Fibroblast of gingiva (primary cell): ENCODE measurements at places on chromosomes 5 and 9.

DNA sequence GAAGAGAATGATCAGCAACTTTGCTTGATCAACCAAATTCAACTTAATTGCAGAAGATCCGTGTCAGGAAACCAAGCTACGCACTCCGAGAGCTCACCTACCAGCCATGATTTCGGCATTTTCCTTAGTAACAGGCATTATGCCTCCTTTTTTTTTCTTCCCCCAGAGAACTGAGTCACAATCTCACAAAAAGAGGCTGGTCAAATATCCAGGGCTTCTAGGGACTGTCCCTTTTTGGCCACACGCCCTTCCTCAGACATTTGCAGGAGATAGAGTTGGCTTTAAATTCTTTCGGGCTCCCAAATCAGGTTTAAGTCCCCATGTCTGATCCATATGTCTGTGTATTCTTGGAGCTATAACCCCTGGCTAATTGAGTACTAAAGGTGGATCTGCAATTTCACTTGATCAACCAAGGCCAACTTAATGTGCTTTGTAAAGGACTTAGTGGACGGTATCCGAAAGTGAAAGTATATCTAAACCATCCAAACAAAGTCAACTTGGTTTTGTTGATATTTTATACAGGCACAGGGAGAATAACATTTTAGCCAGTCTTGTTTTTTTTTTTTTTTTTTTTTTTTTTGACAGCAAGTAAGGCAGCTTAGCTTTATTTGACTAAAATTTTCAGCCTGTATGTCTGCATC lies 100.8 kb upstream of the TBCA start:
- no peak for DNase-seq

DNA sequence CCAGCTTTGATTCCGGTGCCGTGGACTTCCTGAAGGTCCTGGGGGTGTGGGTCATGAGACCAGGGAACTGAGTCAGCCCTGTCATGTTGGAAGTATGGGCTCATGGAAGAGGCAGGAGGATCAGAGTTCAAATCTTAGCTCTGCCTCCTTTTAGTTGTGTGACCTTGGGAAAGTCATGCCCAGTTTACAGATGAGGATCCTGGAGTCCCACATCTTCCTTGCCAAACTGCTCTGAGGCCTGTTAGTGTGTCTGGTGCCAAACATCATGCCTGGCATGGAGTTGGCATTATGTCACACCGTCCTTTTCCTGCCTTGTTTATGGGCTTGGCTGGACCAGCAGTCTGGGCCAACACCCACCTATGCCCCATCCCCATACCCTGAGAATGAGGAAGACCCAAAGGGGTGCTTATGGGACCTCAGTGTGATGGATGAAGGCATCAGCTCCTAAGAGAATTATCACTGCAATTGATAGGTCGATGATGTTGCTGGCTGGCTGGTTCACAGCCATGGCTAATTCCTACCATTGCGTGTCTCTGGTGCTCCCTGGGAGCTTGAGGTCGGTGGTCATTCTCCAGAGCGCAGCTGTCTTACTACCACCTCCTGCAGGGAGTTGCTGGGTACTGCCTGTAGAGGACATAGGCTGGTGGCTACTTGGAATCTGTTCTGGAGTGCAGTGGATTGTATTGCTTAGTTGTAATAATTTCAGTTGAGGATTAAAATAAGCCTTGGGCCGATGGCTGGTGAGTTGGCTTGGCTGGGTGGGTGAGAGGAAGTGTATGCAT lies 140.5 kb upstream of the PITX1 start:
- no peak for DNase-seq

GRCh38 chr9:77810637-77811119 lies 162.6 kb upstream of the GNA14 start:
- DNase-seq: no peak

GRCh38 chr5:138870611-138871010 lies 4.5 kb downstream of the LRRTM2 start:
- DNase-seq: no peak

- peak; percentile 96 for DNase-seq
Observed at GRCh38 chr9:105205787-105206495, 38.5 kb upstream of the SLC44A1 start.

DNA sequence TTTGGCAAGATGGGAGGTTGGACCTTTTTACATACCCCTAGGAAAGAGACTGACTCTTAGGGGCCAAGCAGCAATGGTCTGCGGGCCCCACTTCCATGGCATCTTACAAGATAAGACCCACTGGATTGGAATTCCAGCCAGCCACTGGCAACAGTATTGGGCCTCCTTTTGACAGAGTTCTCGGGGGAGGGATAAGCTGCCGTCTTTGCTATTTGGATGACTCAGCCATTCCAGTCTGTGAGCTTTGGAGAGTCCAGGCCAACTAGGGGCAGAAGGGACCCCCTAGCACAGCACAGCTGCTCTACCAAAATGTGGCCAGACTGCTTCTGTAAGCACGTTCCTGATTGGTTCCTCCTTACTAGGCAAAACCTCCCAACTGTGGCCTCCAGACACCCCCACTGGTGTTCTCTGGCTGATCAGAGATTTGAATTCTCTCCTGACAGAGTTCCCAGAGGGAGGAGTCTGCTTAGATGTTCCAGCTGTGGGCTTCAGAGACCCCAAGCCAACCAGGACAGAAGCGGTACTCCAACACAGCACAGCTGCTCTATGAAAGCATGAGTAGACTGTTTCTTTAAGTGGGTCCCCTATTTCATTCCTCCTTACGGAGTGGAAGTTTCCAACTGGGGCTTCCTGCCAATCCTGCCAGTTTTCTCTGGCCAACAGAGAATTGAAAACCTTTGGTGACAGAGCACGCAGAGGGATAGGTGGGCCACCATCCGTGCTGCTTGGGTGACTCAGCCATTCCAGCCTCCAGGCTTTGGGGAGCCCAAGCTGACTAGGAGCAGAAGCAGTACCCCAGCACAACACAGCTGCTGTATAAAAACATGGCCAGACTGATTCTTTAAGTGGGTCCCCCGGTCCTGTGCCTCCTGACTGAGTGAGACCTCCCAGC lies 672.1 kb upstream of the RIOK2 start:
- DNase-seq: peak; percentile 3

DNA sequence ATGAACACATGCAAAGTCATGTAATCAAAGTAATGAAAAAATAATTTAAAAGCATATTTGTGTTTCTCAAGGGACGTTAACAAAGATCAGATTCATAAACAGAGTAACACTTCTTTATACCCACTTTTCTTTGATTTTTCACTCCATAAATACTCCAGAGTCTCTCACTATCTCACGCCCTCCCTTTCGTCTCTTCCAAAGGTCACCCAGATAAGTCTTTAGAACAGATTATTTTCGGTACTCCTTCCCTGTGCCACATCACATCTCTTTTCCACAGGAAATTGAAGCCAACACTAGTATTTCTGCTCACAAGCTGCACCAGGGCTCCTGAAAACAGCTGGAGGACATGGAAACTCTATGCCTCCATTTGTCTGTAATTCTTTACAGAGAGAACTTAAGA lies 15.4 kb upstream of the ALDOB start:
- DNase-seq: no peak

GRCh38 chr9:98516897-98517503 lies 191.7 kb downstream of the GABBR2 start:
- no peak for DNase-seq

- DNase-seq: no peak
Observed at GRCh38 chr5:89756955-89757354, 652.6 kb downstream of the CETN3 start.

DNA sequence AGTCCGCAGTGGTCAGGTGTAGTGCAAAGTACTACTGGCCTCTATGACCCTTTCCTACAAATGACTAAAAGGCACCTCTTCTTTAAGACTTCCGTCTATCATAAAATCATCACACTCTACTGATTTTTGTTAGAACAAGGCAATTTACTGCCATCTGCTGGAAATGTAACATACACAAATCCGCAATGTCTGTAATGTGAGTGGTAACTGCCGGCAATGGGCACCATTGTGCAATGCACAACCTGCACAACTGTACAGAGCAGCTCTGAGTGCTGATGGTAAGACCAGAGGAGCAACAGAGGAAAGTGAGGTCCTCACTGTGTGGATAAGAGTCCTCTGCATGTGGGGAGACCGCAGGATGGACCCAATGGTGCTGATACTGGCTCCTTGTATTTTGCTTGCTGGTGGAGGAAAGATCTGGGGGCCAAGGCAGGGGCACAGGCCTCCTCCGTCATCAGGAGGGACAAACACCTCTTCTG lies 103.7 kb downstream of the ATPSCKMT start:
- DNase-seq: peak; percentile 62

GRCh38 chr5:29950416-29951145 lies 1242.9 kb upstream of the CDH6 start:
- no peak for DNase-seq

GRCh38 chr9:108687006-108687987 lies 168.5 kb downstream of the ACTL7B start:
- DNase-seq: no peak

- no peak for DNase-seq
Observed at GRCh38 chr9:121604242-121604641, 47.2 kb upstream of the DAB2IP start.

GRCh38 chr9:132768932-132769905 lies 99.0 kb downstream of the GTF3C4 start:
- DNase-seq: peak; percentile 58

- DNase-seq: no peak
Observed at GRCh38 chr5:86542532-86542931, 75.2 kb upstream of the COX7C start.

DNA sequence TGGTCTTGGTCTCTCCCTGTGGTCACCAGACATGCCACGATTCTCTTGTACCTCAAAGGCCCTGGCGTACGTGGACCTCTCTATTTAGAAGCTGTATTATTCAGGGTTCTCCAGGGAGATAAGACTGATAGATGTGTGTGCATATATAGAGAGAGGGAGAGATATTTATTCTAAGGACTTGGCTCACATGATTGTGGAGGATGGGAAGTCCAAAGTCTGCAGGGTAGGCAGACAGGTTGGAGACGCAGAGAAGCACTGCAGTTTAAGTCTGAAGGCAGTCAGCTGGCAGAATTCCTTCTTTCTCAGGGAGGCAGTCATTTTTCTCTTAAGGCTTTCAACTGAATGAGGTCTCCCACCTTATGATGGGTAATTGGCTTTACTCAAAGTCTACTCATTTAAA lies 16.3 kb downstream of the C9orf57 start:
- no peak for DNase-seq

GRCh38 chr9:78133751-78134150 lies 102.1 kb upstream of the CEP78 start:
- no peak for DNase-seq

DNA sequence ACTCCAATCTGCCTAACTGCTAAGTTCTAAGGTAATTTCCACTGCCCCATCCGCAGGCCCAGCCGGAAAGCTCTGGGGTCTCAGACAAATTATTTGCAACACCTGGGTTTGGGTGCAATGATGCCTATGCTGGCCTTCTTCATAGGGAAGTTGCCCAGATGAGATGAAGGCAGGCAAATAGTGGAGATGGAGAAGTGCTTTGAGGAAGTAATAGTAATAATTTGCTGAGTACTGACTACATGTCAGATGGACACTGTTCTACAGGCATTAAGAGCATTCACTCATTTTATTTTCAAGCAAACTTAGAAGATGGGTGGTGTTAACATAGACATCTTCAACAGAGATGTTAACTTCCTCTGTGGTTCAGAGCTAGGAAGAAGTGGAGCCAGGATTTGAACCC lies 3.8 kb downstream of the PCDH12 start:
- no peak for DNase-seq

DNA sequence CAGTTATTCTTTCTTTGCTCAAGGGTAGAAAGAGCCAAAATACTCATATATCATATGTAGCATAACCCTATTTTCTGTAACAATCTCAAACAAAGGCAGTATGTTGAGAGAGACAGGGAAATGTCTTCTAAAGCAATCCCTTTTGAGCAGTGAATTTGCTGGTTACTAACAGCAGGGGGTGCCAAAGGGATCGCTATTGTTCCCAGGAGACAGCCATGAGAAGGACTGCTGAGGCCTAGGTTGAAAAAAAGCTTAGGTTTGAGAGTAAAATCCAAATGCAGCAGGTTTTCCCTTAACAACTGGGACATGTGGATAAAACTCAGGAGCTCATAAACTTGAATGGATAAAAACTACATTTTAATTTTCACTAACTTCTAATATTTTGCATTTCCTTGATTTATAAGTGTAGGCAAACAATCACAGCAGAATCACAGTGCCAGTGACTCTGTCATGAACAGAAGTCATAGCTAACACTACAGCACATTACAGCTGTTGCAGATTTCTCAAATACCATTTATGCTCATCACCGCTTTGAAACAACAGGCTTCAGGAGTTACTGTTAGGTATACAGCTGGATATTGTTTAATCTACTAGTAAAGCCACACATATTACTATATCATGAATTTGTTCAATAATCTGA lies 148.4 kb downstream of the MAPKAP1 start:
- peak; percentile 73 for DNase-seq

DNA sequence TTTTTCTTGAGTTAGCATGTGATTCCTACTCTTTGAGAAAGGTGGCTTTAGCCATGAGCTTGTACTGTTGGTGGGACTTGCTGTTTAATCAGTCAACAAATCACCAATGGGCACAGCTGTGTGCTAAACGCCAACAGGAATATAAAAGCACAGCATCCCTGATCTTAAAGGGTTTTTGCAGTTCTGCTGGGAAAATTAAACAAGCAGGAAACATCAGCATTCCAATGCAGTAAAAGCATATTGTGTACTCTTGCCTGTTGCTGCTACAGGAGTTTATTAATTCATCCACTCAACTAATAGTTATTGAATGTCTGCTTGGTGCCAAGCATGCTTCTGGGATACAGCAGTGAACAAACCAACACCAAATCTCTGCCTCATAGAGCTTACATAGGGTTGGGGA lies 27.4 kb upstream of the F2RL1 start:
- DNase-seq: no peak

DNA sequence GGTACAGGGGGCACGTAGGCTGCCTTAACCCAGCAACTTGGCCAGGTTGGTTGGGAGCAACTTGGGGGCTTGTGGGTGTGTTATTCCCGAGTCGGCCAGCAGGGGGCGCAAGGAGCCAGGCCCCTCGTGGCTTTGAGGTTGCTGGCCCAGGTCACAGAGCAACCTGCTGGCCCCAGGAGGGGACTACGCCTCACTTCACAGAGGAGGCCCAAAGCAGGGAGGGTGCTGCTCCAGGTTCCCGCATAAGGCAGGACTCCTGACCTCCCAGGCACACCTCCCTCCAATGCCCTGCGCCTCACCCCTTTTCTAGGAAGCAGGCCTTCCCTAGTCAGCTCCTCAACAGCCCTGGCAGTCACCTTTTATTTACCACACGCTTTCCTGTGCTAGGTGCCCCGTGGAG lies 18.1 kb downstream of the KYAT1 start:
- DNase-seq: peak; percentile 31

- DNase-seq: no peak
Observed at GRCh38 chr5:14813747-14814146, 57.8 kb downstream of the ANKH start.

GRCh38 chr5:77337686-77338085 lies 127.2 kb downstream of the PDE8B start:
- DNase-seq: no peak
